ENCODE measurements at places on chromosomes 6 and 20. TPM values are rescaled to one million over a fixed set of nuclear protein-coding genes. Genes with fewer than 3 reads are reported as not detected.

AVP gene
- total RNA-seq, result not detected

ARFGEF3 gene
- total RNA-seq, result 11.0 TPM

ZFP64 gene
- 27.0 TPM for total RNA-seq

GABRR1 gene
- total RNA-seq, result 0.10 TPM

VAPB gene
- total RNA-seq, result 14.0 TPM

POLH gene
- total RNA-seq, result 5.0 TPM

WFDC12 gene
- total RNA-seq, result not detected

TCF15 gene
- 4.2 TPM for total RNA-seq

DNA sequence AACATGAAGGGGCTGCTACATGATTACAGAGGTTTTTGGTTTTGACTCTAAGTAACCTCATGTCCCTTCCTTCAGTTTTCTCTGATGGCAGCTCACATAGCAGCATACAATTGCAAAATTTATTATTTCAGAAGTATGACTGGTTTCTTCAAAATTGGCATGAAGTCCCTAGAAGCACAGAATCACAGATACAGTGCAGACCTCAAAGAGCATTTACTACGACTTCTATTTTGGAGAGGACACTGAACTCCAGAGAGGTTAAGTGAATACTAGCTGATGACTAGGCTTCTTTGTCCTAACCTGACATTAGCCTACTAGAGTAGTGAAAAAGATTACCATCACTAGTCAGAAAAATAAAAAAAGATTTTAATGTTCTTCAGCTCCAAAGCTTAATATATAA is 664.3 kb downstream of the RFPL4B start:
- DNase-seq, result no peak

DNA sequence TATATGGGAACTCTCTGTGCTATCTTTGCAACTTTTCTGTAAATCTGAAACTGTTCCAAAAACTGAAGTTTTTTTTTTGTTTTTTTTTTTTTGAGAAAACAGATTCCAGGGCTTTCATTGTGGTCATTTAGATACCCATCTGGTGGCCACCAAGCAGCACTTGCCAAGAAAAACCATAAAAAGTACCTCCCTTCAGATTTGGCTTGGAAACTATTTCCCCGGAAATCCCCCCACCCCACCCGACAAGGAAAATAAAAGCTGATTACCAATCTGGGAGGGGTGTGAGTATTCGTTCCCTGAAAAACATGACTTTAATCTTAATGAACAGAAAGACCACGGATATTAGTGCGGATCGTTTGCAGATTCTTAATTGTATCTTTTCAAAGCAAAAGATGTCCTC is 1.9 kb downstream of the NFATC2 start:
- DNase-seq, result no peak

DNA sequence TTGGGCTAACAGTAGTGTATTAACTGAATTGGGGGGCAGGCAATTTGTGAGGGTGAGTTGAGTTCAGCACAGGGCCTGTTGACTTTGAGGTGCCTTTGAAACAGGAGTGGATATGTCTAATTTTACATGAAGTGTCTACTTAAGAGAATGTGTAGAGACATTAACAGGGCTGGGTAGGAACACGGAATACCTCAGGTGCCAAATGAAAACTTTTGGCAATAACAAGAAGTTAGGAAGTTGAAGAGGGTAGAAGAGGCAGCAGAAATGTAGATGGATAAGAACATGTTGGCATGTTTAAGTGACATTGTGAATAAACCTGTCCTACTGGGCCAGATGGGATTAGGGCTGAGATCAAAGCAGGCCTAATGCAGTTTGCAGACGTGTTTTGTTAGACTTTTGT is 117.0 kb downstream of the SLC16A10 start:
- no peak for DNase-seq

DNA sequence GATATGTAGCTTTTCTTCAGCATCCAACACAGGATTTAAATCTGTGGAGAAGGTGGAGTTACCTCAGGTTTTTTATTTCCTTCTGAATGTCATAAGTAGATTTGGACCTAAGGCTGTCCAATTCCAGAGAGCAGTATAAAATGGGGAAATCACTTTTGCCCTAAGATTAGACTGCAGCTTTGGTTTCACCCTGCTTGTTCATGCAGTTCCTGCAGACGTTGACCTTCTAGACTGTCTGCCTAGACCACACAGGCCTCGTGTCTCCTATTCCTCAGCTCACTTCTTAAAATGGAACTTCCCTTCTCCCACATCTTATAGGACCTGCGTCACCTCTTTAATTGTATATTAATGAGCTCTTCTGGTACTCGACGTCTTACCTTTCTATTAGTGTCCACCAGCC is 26.0 kb upstream of the C6orf62 start:
- no peak for DNase-seq

GRCh38 chr6:106856227-106856874 is 118.2 kb downstream of the CD24 start:
- no peak for DNase-seq

DNA sequence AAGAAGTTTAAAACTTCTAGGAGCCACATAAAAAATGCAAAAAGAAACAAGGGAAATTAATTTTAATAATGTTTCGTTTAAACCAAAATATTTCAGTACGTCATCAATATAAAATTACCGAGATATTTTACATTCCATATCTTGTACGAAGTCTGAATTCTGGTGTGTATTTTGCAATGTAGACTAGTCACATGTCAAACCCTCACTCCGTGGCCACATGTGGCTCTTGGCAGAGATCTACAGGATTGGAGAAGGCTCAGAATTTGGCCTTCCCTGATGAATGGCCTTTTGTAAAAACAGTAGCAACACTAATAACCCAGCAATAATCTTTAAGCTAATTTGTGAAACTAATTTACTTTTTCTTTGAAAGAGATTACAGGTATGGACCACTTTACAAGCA is 217.1 kb downstream of the PRL start:
- no peak for DNase-seq

GRCh38 chr6:149129371-149130077 is 188.0 kb upstream of the TAB2 start:
- DNase-seq, result no peak

GRCh38 chr20:34708621-34709043 is 4.5 kb downstream of the TP53INP2 start:
- DNase-seq, result peak; percentile 84

GRCh38 chr6:100554228-100554627 is 89.5 kb upstream of the SIM1 start:
- no peak for DNase-seq

DNA sequence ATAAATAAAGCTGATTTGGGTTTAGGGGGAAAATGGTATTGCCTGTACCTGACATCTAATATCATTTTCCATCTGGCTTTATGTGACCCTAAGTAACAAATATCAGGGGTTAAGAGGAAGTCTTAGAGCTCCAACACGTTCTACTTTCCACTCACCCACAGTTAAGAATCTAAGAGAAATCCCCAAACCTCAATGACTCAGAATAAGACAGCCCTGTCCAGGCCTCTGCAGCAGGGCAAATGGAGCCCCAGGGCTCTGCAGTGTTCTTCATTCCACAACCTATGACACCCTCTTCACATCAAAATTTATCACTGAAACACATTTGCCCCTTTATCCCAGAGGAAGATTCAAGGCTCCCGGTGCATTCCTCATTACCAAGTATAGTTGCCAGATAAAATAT is 20.3 kb upstream of the TENT5A start:
- DNase-seq, result no peak

GRCh38 chr6:111563581-111563980 is 42.1 kb downstream of the TRAF3IP2 start:
- DNase-seq, result no peak

DNA sequence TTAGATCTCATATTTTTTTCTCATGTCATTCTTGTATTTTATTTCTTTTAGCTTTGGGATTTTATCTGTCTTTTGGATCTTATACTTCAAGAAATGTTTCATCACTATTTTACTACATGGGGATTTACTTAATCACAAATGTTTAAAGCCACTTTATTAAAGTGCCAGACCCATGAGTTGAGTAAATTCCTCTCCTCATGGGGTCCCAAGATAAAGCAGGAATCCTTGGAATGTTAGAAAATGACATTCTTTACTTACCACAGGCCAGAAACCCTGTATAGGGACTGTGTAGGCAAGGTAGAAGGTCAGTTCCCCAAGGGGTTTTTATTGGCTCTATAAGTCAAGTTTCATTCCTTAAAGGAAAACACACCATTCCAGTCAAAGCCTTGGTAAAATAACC is 28.4 kb upstream of the OR2J2 start:
- DNase-seq, result no peak

DNA sequence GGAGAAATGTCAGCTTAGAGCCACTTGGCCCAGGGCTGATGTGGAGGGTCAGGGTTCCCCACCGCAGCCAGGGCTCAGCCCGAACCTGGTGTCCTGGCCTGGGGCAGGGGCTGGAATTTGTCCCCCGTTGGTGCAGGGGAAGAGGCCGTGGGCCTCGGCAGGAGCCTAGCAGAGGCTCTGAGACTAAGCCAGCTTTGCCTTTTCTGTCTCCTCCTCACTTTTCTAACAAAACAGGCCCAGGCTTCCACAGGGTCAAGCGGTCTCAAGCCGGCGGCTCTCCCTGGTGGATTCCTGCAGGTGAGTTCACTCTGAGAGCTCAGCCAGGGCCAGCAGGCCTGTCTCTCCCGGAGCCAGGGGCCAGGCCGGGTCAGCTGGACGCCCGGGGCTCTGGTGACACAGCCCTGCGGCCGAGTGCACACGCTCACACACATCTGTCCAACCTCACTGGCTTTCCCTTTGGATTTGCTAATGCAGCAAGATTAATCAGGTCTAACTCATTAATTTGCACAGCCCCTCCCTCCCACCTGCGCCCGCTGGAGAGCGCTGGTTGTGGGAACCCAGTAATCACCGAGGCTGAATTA is 2.9 kb upstream of the CHRNA4 start:
- DNase-seq, result no peak

DNA sequence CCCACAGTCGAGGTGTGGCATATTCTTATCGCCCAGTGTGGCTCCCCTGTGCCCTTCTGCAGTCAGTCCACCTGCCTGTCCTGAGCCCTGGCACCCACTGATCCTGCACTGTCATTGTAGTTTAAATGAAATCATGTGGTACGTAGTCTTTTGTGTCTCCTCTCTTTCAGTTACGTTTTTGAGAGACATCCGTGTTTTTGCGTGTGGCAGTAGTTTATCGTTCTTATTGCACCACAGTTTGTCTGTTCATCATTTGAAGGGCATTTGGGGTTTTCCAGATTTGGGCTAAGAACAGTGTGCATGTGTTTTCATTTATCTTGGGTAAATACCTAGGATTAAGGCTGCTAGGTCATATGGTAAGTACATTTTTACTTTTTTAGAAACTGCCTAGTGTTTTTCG is 49.3 kb downstream of the SPATA2 start:
- DNase-seq, result no peak

DNA sequence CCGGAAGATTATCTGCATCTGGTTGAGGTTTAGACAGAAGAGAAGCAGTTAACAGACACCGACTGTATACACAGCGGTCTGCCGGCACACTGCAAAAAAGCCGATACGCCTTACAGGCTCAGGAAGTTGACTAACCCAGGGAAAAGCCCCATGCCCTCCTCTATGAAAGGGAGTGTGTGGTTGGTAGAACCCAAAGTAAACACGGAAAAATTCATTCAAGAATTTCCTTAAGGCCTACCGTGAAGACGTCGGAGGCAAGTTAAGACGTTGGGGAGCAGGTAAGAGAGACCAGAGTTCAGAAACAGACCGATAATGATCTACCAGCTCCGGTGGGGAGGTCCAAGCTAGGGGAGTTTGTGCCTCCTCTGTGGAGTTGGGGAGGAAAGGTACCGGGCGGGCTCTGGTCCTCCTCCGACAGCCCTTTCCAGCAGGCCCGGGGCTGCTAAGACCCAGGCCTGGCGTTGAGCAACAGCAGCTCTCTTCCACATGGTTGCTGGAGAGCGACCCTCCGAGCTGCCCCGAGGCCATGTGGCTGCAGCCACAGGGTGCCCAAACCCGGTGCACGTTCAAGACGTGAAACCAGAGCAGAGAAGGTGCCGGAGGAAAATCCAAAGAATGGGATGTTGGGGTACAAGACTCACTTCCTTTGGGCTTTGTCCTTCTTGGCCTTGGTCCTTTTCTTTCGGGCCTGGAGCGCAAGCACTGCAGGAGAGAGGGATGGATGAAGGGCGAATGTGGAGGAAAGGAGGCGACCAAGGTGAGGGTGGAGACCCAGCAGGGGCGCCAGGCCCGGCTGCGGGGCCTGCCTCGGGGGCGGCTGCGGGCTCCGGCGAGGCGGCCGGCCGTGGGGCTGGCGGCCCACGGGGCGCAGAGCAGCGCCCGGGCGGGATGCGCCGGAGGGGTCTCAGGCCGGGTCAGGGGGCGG is 809 bp downstream of the SRPK1 start:
- DNase-seq, result peak; percentile 72

GRCh38 chr6:169778646-169779045 is 27.2 kb downstream of the ERMARD start:
- no peak for DNase-seq

- DNase-seq, result no peak
Observed at GRCh38 chr6:104705095-104705707, 154.5 kb downstream of the HACE1 start.

DNA sequence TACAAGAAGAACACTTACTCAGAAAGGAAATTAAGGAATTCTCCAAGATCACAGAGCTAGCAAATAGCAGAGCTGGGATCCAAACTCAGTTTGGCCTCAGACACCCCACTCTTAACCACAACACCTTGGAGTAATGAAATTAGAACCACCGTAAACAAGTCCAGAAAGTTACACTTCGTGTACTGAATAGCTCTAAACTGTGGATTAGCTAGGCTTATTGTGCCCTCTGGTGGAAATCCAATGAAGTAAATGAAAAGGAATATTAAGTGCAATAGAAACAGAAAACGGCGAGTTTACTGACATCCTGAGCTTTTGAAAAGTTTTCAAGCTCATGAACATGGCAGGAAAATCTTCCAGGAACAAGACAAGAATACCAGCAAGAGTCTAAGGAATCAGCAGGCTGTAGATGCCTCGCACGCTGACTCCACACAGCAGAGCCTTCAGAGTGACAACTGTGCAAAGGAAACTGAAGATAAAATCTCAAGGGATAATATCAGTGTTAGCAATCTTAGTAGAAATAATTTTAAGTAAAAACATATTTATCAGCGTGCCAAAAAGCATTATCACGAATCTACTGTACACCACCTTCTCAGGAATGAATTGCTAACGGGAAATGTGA is 34.6 kb downstream of the FBXO5 start:
- DNase-seq, result peak; percentile 38

DNA sequence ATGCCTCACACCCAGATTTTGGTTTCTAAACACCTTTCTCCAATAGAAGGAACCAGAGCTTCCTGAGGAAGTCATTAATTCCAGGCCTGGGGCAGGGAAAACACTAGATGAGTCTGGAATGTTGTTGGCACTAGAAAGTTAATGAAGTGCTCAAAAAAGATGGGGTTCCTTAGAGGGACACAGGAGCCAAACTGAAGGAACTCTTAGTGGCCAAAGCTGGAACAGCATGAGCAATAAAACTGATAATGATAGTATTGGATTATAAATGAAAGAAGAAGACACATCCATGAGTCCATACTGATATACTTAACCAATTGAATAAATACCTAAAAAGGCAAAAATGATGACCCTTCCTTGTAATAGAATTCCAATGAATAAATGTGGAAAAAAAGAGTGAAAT is 4.4 kb downstream of the IL20RA start:
- DNase-seq, result peak; percentile 10

All from H7 (cell line).